ENCODE measurements at places on chromosomes 5 and 9.

- DNase-seq: no peak
Measured at GRCh38 chr9:110700953-110701352, 32.4 kb downstream of the MUSK start.

DNA sequence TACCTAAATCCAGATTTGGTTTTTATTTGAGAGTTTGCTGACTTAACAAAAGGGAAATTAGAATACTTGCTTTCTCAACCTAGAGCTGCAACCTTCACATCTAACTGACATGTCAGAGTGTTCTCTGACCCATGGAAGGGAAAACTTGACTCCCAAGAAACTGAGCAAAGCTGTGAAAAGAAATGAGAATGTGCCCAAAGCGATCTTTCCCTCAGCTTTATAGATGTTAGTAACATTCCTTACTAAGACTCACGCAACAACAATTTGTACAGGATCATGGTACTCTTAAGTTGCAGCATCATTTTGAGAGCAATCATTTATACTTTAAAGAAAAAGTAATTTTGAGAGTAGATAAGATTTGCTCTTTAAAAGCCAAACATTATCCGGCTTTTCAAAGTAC lies 117.0 kb upstream of the FBXL7 start:
- DNase-seq: no peak

DNA sequence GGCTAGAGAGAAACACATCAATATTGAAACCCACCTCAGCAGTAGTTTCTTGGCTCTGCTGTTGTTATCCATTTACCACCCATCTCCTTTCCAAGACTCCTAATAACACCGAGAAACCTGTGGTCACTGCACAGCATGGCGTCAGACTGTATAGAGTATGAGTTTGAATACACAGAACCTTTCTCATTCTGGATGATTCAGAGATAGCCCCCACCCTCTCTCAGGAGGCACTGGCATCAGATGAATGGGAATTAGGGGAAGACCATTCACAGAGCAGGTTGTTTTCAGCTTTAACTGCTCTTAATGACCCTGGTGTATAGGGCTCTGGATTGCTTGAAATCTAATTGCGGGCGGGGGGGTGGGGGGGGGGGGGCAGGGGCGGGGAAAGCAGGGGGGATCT lies 86.7 kb downstream of the GPR21 start:
- no peak for DNase-seq

DNA sequence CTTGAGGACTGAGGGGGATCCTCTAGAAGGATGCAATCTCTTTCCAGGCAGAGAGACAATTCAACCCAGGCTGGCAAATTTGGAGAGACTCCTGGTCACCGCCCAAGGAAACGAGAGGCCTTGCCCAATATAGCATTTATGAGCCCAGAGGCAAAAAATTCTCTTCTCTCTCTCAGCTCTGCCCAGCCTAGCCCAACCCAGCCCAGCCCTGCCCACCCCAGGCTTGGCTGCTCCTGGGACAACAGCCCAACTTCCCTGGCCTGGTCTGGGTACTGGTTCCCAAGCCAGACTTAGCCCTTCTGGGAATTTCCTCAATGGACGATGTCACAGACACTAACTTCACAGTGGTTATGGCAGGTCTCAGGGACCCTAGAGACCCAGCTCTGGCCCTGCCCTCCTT lies 116.5 kb downstream of the PSD2 start:
- DNase-seq: no peak

DNA sequence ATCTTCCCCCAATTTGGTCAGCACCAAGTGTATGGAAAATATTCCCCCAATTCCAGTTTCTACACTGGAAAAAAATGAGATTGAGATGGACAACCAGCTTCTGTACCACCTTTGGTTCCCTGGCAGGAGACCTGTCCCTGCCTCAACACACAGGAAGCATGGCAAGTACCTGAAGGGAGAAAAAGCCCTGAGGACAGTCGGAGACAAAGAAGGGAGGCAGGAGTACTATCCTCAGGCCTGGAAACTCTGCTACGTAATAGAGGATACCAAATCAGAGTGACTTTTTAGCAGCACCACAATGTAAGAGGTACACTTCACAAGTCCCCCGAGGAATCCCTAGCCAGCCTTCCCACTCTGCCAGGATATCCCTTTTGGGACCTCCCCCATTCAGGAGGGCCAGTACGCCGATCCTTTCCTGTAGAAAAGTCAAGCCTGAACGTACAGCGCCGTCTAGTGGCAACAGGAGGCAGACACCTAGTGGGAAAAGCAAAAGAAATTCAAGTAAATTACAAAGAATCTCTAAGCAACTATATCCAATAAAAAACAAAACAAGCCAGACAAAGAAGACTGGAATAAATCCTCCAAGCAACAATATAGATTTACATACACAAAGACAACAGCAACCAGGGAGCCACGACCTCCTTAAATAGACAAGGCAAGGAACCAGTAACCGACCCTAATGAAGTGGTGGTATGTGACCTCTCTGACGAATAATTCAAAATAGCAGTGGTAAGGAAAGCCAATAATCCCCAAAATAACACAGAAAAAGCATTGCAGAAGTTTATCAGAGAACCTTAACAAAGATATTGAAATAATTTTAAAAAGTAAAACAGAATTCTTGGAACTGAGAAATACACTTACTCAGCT lies 63.3 kb upstream of the SLCO6A1 start:
- no peak for DNase-seq

GRCh38 chr5:17730421-17730820 lies 96.2 kb downstream of the TAF11L14 start:
- no peak for DNase-seq

- no peak for DNase-seq
Measured at GRCh38 chr5:160297004-160297403, 15.4 kb downstream of the CCNJL start.

DNA sequence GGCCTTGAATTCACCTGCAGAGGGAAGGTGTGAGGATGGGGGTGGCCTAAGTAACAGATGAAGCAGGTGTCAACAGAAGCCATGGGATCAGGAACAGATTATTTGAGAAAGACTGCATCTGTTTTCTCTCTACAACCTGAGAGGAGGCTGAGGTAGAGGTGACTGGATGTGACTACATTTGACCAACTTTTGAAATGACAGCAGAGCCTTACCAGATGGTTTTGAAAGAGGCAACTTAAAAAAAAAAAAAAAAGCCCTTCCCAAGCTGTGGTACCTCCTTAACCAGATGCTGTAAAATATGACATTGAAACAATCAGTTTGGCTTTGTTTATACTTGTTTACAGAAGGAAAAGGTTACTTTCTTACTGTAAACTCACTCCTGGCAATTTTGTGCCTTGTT lies 108.6 kb downstream of the TRIO start:
- peak; percentile 46 for DNase-seq

DNA sequence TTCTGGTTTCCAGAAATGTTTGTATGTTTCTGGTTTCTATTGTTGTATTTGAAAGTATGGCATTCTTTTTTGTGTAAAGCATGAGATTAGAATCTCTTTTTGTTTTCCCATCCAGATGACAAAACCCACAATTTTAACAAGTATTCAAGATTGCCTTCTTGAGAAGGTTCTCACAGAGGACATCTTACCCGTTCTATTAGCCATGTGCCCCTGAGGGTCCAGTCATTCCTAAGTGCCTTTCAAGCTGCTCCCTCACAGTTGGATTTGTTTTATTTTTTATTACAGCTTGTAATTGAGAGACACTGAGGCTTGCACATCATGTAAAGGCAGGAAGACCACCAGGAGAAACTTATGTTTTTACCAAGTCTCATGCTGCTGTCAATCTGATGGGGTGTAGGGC lies 19.3 kb upstream of the LOX start:
- no peak for DNase-seq

GRCh38 chr9:113589890-113590289 lies 126.4 kb downstream of the RGS3 start:
- no peak for DNase-seq

DNA sequence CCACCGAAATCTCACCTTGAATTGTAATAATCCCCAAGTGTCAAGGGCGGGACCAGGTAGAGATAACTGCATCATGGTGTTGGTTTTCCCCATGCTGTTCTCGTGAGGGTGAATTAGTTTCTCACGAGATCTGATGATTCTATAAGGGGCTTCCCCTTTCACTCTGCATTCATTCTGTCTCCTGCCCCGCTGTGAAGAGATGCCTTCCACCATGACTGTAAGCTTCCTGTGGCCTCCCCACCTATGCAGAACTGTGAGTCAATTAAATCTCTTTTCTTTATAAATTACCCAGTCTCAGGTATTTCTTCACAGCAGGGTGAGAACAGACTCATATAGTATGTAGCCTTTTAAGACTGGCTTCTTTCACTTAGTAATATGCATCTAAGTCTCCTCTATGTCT lies 128.1 kb upstream of the NR5A1 start:
- no peak for DNase-seq

DNA sequence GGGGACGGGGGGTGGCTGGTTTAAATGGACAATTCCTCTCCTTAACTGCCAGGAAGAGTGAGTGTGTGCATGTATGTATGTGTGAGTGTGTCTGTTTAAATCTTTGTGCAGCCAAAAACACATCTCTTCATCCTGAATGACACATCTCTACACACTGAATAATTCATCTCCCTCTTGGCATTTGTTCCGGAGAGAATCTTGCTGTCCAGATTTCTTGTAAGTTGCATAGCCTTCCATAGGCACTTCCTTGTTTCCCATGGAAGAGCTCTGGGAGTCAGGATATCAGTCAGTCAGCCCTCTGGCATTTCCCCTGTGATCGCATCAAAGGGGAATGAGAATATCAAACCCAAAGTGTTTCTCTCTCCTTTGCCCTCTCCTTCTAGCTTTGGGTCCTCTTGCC lies 74.7 kb downstream of the WWC1 start:
- DNase-seq: no peak
